ENCODE measurements at places on chromosomes 1 and 21.

DNA sequence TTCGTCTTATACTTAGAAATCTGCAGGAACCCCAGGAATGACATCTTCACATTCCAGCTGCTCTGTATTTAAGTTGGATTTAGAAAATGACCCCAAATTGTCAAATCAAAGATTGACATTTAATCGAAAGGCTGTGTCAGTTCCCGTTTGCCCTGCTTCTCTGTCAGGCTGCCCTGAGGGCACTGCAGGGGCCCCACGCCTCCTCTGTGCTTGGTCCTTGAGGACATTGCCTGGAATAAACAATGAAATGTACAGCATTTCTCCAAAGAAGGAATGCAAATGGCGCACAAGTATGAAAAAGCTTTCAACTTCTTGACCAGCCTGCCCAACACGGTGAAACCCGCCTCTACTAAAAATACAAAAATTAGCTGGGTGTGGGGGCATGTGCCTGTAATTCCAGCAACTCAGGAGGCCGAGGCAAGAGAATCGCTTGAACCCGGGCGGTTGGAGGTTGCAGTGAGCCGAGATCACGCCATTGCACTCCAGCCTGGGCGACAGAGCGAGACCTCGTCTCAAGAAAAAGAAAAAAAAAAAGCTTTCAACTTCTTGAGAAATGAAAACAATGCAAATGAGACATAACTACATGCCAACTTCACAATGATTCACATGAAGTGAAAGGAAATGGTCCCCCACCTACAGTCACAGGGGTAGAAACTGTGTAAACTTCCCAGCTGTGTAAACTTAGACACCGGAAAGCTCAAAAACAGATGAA, 3.0 kb downstream of the TMPRSS3 start:
- no peak for DNase-seq

DNA sequence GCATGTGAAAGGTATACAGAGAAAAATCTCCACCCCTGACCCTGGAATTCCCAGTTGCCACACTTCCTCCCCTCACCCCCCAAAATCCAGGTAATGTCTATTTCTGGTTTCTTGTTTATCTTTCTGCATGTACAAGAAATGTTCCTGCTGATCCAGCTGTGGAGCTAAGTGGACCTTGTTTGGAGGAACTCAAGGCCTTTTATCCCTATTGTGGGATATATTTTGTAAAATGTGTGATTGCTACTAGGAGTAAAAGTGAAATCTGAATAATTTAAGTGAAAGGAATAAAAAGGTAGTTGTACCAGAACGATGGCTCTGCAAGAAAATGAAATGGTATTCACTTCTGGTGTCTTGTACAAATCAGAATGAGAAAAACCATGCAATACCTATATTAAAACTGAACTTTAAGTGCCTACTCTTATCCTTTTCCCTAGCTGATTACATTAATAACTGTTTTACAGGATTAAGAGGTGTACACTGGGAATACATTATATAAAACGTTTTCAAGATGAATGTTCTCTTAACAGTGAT, 3.0 kb downstream of the SPEN start:
- DNase-seq = no peak

DNA sequence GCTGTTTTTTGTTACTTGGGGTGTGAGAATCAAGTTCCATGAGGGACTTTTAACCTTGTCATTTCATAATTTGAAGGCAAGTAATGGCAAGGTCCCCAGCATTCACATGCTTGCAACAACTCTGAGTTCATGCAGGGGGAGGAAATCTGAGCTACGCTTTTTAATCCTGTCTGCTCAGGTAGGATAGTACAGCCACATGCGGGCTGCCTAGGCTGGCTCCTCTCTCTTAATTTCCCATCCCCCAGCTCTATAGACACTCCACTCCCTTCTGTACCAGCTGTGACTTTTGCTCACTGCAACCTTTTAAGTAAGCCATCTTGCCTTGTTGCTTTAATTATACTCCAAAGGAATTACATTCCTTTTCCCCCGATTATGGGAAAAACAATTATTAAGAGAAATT, 30.1 kb downstream of the PTGFR start:
- DNase-seq = no peak

GRCh38 chr1:47257224-47257623, 25.2 kb upstream of the TAL1 start:
- DNase-seq = no peak

DNA sequence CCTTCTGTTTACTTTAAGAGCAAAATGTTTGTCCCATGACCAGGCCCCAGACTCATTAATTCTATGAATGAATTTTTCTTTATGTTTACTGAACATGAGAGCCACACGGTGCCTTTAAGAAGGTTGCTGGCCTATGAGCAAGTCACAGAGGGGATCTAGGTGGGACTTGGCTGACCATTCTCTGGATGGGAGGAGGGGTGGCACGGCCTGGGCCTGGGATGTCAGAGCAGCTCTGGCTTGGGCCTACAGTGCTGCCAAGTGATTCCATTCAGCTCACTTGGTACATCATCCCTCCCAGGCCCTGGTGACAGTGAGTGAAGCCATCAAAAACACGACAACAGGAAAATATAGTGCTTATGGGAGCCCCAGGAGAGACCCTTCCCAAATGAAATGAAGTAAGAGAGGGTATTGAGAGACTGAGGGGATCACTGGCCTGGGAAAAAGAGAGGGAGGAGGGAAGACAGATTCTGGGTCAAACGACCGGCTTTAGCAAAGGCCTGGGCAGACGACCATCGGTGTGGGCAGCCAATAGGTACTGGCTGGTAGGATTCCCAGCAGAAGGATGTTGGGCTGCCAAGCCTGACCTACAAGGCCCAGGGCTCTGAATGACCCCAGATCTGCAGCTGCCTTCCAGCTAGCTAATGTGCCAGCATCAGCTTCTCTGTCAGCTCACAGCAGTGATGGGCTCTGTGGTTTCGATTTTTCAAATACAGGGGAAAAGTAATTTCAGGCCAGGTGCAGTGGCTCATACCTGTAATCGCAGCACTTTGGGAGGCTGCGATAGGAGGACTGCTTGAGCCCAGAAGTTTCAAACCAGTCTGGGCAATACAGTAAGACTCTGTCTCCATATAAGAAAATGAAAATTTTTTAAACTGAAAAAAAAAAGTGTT, 3.3 kb downstream of the TMEM53 start:
- DNase-seq = no peak
